ENCODE measurements at places on chromosomes 3 and 15.

DNA sequence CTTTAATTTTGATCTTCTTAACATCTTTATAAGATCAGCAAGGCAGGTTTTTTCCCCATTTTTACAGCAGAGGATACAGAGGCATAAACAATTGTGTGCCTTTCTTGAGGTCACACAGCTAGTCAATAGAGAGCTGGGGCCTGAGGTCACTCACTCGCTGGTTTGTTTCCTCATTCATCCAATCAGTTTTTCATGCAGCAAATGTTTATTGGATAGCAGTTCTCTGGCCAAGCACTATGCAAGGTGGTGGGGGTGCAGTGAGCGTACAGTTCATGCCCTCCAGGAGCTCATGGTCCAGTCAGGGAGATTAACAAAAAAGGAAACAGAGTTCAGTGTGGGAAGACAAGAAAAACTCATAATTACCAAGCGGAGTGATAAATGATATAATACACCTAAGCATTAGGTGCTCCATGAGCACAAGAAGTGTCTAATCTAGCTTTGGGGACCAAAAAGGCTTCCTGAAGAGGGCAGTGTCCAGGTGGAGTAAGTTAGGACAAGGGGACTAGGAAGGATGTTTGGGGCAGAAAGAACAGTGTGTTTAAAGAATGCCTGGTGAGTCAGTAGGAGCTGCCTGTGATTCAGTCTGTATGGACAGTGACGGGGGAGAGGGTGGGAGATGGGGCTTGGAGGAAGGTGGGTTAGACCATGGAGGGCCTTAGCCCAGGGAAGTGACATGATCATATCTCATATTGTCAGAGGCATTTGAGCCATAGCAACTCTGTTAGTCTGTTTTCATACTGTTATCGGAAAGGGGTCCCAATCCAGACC is 29.3 kb downstream of the MAP2K5 start:
- DNase-seq = no peak

DNA sequence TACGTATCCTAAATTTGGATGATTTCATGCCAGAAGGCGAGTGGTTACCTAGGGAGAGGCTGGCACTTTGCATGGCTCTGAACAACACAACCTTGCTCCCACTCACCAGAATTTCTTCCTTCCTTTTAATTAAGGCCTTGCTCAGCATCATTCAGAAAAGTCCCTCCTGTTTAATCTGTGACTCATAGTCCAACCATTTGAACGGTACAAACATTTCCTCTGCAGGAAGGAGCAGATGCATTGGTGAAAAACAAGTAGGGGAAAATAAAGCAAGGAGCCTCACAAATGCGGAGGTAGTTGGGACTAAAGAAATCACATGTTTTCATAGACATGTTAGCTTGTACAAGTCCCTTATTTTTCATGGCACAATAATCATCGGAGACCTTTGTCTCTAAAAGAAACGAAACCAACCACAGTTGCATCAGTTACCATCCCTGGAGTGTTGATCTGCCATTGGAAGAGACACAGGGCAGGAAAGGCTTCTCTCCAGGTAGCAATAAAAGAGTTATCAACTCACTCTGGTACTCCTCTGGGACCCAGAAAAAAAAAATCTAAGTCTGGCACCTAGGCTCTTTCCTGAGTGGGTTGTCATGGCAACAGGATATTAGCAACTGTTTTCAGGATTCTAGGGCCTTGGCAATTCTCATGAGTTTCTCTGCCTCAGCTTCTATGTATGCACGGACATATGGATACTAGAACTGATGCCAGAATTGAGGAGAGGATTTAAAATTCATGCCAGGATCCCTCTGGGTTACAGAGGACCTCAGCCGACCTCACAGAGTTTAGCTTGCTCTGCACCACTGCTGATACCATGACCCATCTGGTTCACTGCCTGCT is 255.4 kb upstream of the ARPP21 start:
- no peak for DNase-seq

- no peak for DNase-seq
Measured at GRCh38 chr15:86231864-86232721, 152.4 kb downstream of the AGBL1 start.

DNA sequence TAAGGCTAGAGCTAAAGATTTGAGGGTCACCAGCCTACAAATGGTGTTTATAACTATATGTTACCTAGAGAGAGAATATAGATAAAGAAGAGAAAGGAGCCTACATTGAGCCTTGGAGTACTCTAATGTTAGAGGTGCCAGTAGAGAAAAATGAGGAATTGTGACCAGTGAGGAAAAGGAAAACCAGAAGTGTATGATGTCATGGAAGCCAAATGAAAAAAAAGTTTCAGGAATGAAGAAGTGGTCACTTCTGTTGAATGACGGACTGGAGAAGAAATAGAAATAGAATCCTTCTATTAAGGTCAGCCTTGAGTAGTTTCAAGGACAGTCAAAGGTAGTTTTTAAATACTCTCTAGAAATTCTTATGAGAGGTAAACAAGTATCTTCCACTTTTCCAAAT is 51.2 kb upstream of the MLF1 start:
- no peak for DNase-seq

DNA sequence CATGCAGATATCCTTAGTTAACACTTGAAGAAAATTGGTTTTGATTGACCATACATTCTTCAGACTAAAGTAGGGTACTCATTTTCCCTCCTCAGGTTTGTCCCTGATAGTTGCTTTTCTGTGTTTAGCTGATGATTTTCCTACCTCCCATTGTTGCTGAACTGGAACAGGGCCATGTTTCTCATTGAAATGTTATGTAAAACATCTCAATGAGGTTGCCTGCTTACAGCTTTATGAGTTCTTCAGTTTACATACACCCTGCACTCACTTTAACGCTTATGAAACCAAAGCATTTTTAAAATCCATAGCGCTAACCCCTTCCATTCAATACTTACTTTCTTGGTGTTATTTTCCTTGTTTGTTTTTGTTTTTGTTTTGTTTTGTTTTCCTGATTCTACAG is 61.9 kb downstream of the HMG20A start:
- no peak for DNase-seq

- no peak for DNase-seq
Measured at GRCh38 chr15:97679106-97679688, 281.3 kb upstream of the ARRDC4 start.
